ENCODE measurements at places on chromosomes 3 and 15. TPM values are rescaled to one million over a fixed set of nuclear protein-coding genes. Genes with fewer than 3 reads are reported as not detected.

DNA sequence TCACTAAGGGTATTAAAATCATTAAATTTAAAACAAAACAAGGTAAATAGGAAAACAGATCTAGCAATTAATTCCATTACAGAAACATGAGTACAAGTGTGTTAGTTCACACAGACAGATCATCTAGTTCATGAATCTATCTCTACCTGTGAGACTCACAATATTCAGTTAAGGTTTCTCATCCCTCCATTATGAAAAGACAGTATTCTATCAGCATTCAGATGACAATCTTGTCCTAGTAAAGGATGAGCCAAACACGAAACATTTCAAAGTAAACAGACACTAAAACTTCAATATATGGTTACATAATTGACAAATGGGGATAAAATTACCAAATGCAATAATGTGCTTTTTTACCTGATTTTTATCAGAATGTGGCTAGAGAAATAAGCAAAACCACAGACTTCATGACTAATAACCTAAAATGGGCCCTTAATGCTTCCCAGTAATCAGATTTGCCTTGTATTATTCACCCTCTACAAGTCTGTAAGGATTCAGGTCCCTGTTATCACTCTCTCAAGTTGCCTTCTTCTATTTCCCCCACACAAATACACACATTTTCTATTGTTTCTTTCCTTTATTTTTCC, 126.8 kb downstream of the DLG1 start:
- no peaks in the 10 kb centered on the region for H3K4me1 ChIP-seq
- DNase-seq, result no peak
- no peak overlapping the region for H3K4me3 ChIP-seq
- no peak overlapping the region for H3K27ac ChIP-seq
- H3K27me3 ChIP-seq, result no peaks in the 10 kb centered on the region

DNA sequence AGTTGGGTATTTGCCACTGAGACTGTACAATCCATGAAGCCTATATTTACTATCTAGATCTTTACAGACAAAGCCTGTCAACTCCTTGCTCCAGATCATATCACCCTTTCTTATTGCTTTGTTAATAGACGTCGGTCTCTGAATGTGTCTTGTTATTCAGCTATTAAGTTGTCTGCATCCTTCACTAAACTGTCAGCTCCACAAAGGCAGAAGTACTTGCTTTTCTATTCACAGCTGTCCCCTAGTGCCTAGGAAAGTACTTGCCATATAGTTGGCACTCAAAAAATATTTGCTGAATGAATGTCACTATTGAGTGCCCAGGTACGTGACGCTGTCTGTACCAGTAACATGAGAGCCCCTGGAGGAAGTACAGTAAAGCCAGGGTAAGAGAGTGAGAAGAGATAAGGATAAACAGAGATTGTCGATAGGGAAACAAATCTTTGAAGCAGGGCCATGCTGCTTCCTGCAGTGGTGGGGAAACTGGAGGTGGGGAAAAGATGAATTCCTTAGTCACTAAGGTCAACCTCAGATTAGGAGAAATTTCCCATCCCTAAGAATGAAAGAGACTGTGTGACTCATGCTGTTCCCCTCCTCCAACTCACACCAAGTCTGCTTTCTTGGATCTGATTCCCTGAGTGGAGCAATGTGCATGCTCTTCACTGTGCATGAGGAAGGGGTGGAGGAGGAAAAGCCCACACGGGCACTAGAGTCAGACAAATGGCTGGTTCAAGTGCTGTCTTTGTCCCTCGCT, 36.3 kb downstream of the PRICKLE2 start:
- peak; percentile 56 for DNase-seq
- no peaks in the 10 kb centered on the region for H3K36me3 ChIP-seq
- H3K27ac ChIP-seq, result no peak overlapping the region
- no peaks in the 10 kb centered on the region for H3K27me3 ChIP-seq
- no peak overlapping the region for H3K4me3 ChIP-seq
- peaks cover 20% of the 10 kb centered on the region for H3K4me1 ChIP-seq

GRCh38 chr3:178297740-178298139, 238.5 kb upstream of the KCNMB2 start:
- no peaks in the 10 kb centered on the region for H3K27me3 ChIP-seq
- no peaks in the 10 kb centered on the region for H3K36me3 ChIP-seq
- no peak overlapping the region for H3K4me3 ChIP-seq
- no peak for DNase-seq

GRCh38 chr3:187858041-187858440, 112.8 kb upstream of the BCL6 start:
- no peak for DNase-seq
- H3K4me3 ChIP-seq, result no peak overlapping the region
- no peaks in the 10 kb centered on the region for H3K36me3 ChIP-seq
- no peaks in the 10 kb centered on the region for H3K4me1 ChIP-seq
- H3K27ac ChIP-seq, result no peak overlapping the region

DNA sequence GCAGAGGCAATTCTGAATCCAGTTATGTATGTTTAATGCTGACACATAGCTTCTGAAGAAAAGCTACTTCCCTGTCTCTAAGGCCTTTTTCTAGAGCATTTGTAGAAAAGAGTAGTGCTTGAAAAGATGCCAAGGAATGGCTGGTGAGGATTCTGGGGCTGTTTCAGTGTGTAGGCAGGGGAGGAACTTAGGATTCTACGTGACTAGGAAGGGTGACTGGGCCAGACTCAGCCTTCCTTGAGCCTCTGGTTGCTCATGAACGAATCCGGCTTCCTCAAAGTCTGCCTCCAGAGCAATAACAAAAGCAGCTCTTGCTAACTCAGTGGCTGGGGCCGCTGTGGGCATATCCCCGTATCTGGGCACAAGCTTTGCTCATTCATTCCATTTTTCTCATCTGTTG, 104.8 kb upstream of the WNT5A start:
- no peak overlapping the region for H3K27ac ChIP-seq
- no peaks in the 10 kb centered on the region for H3K4me1 ChIP-seq
- no peaks in the 10 kb centered on the region for H3K27me3 ChIP-seq
- H3K4me3 ChIP-seq, result no peak overlapping the region
- DNase-seq, result no peak

DNA sequence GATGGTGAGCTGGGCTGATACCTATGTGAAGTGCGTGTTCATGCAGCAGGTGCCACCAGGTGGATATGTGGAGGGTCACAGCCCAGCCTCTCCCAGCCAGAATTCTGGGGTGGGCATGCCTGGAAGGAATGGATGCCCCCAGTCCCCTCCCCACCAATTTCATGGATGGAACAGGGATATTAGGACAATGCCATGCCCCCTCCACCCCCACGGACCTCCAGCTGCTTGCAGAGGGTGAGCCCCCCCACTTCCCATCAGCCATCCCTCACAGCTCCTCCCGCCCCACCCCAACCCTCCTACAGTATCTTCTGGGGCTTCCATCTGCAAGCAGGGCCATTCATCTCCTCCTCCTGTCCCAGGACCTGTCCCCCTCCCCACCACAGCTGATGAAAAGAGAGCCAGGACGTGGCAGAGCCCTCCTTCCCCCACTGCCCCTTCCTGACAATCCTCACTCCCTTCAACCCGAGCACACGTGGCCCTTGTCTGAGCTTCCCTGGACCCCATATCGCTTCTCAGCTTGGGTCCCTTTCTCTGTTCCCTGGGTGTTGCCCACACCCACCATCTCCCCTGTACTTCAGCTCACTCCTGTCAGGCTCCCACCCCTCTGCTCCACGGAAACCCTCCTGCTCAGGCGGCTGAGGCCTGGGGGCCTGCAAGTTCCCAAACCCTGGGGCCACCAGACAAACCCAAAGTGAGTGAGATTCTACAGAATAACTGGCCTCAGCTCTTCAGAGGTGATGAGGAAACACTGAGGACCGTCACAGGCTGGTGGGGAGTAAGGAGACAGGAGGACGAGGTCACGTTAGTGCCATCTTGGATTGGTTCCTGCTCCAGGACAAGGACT, 2.8 kb upstream of the SEMA3G start:
- peaks cover 1% of the 10 kb centered on the region for H3K4me1 ChIP-seq
- no peaks in the 10 kb centered on the region for H3K36me3 ChIP-seq
- no peak for DNase-seq
- H3K4me3 ChIP-seq, result no peak overlapping the region
- H3K27me3 ChIP-seq, result no peaks in the 10 kb centered on the region
- H3K27ac ChIP-seq, result no peak overlapping the region

- no peaks in the 10 kb centered on the region for H3K4me1 ChIP-seq
- no peak overlapping the region for H3K4me3 ChIP-seq
- no peaks in the 10 kb centered on the region for H3K36me3 ChIP-seq
- no peak for DNase-seq
- H3K27ac ChIP-seq, result no peak overlapping the region
Measured at GRCh38 chr15:82587805-82588204, 47.5 kb upstream of the RPS17 start.

- no peak overlapping the region for H3K4me3 ChIP-seq
- no peaks in the 10 kb centered on the region for H3K36me3 ChIP-seq
- peaks cover 19% of the 10 kb centered on the region for H3K4me1 ChIP-seq
Measured at GRCh38 chr3:43994657-43995546, 246.8 kb upstream of the TOPAZ1 start.

DNA sequence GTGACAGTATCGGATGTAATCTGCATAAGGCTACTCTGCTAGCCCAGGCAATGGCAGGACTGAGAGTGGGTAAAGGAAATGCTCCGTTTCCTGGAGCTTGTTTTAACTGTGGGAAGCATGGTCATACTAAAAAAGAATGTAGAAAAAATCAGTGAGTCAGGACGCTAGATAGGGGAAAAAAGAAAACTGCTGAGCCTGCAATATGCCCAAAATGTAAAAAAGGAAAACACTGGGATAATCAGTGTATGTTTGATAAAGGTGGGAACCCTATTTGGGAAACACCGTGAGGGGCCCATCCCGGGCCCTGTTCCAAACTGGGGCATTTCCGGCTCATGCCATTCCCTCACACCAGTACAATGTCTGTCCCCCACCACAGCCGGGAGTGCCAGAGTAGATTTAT, 775.8 kb downstream of the ZPLD1 start:
- no peaks in the 10 kb centered on the region for H3K36me3 ChIP-seq
- no peak for DNase-seq
- no peak overlapping the region for H3K27ac ChIP-seq
- H3K27me3 ChIP-seq, result no peaks in the 10 kb centered on the region
- no peaks in the 10 kb centered on the region for H3K4me1 ChIP-seq

GRCh38 chr3:4826237-4827100, 152.8 kb upstream of the BHLHE40 start:
- H3K36me3 ChIP-seq, result no peaks in the 10 kb centered on the region
- no peak for DNase-seq
- no peak overlapping the region for H3K4me3 ChIP-seq
- peaks cover 2% of the 10 kb centered on the region for H3K4me1 ChIP-seq
- H3K27ac ChIP-seq, result peak overlapping the region; percentile 43

DNA sequence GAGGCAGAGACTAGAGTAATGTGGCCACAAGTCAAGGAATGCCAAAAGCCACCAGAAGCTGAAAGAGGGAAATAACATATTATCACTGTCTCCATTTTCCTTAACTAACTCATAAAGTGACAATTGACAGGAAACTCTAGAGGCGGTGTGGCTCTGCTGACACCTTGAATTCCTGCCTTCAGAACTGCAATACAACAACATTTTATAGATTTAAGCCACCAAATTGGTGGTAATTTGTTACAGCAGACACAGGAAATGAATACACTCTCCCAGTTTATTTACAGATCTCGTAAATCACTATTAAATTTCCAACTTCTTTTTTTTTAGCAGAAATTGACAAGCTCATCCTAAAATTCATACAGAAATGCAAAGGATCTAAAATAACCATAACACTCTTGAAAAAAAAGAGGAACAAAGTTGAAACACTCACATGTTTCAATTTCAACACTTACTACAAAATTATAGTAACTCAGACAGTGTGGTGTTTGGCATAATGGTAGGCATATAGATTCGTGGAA, 449.9 kb downstream of the OTOL1 start:
- H3K4me3 ChIP-seq, result no peak overlapping the region
- H3K27ac ChIP-seq, result no peak overlapping the region
- H3K36me3 ChIP-seq, result no peaks in the 10 kb centered on the region
- H3K27me3 ChIP-seq, result no peaks in the 10 kb centered on the region
- H3K4me1 ChIP-seq, result no peaks in the 10 kb centered on the region

DNA sequence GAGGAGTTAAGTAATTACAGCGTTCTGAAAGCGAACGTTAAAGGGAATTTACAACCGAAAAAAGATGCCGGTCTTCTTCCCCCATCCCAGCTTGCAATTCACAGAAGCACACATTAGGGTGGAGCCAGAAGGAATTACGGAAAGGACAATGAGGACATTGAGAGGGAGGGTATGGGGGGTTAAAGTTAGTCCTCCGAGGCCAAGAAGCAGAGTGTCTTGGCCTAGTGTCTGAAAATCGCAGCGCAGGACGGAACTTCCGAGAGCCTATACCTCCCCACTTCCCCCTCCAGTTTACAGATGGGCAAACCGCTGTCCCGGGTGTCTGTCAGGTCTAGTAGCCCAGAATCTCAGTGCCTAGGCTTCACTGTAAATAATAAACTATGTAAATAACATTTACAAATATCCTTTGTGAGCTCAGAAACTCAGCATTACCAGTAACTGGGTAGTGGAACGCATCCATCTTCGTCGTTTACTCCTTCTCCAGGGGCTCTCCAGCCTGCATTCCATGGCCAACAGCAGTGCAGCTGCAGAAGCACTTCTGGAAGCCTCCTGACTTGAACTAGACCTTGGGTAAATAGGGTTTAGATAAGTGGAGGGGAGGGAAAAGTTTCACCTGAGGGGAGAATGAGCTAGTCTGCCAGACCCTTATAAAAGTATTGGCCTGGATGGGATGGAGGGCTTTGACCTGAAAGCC, 922 bp downstream of the ADPRH start:
- no peaks in the 10 kb centered on the region for H3K27me3 ChIP-seq
- peak overlapping the region; percentile 69 for H3K4me3 ChIP-seq
- H3K4me1 ChIP-seq, result no peaks in the 10 kb centered on the region
- peak; percentile 31 for DNase-seq

GRCh38 chr3:185361920-185362319, 1.0 kb upstream of the MAP3K13 start:
- H3K4me3 ChIP-seq, result no peak overlapping the region
- no peaks in the 10 kb centered on the region for H3K27me3 ChIP-seq
- no peak for DNase-seq
- no peaks in the 10 kb centered on the region for H3K36me3 ChIP-seq
- H3K27ac ChIP-seq, result no peak overlapping the region

GRCh38 chr3:5635746-5636145, 448.2 kb downstream of the EDEM1 start:
- H3K27ac ChIP-seq, result no peak overlapping the region
- no peak for DNase-seq
- no peaks in the 10 kb centered on the region for H3K27me3 ChIP-seq
- H3K4me3 ChIP-seq, result no peak overlapping the region
- H3K4me1 ChIP-seq, result no peaks in the 10 kb centered on the region
- no peaks in the 10 kb centered on the region for H3K36me3 ChIP-seq

GABRB3 gene
- 1.3 TPM for polyA plus RNA-seq

ZNF35 gene
- polyA plus RNA-seq, result 5.4 TPM

Measured in ovary (tissue), 10 donors.